ENCODE measurements at places on chromosomes 12 and 14. TPM values are rescaled to one million over a fixed set of nuclear protein-coding genes. Genes with fewer than 3 reads are reported as not detected.

The TAPBPL gene
- 71.2 TPM for total RNA-seq

DNA sequence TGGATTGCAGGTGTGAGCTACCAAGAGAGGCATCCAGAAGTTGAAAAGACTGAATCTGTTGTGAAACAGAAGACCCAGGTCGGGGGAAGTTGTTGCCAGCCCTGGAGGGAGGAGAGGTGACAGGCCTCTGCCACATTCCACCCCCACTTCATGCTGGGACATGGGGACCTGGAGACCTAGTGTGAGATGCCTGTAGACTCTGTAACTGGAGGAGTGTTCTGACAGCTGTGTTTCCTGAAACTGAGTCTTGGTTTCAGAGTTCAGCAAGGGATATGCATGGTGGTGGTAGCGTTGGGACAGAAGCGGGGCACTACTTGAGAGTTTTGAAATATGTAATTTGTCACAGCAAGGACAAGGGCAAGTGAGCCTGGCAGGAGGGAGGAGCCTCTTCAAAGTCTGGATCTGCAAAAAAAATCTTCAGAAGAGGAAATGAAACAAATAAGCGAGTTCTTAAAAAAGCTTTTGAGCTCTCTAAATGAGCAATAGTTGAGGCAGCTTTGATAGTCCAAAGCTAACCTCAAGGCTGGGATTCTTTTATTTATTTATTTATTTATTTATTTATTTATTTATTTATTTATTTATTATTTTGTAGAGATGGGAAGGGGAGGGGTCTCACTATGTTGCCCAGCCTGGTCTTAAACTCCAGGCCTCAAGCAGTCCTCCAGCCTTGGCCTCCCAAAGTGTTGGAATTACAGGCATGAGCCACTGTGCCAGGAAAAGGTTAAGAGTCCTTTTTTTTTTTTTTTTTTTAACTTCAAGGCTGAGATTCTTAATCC, 58.9 kb upstream of the EEA1 start:
- peak; percentile 81 for DNase-seq

The KRT3 gene
- not detected for total RNA-seq

The TAS2R30 gene
- 11.2 TPM for total RNA-seq

GRCh38 chr12:12180136-12180535, 86.7 kb downstream of the LRP6 start:
- DNase-seq, result no peak

The PLCZ1 gene
- total RNA-seq, result not detected

The LRFN5 gene
- 0.95 TPM for total RNA-seq

DNA sequence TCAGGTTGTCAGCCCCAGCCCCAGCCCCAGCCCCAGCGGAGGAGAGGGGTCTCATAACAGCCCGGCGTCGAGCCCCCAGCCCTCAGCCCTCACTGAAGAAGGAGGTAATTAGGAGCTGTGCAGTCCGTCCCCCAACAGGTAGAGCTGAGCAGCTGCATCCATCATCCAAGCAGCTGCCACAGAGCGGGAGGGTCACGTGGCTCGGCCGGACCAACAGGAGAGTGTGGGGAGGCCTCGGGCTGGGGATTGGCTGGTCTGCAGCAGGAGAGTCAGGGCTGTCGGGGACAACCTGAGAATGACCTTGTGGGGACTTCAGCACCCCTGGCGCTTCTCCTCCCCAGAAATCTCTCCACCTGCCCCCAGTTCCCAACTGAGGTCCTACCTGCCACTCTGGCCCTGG, 29.6 kb downstream of the SMUG1 start:
- peak; percentile 18 for DNase-seq

GRCh38 chr14:73576391-73576790, 7.4 kb downstream of the ACOT2 start:
- no peak for DNase-seq
